DMS 273 treated with DMSO at 0.1 percent for 48 hours (cell line): ENCODE measurements at places on chromosomes 2 and 18.

DNA sequence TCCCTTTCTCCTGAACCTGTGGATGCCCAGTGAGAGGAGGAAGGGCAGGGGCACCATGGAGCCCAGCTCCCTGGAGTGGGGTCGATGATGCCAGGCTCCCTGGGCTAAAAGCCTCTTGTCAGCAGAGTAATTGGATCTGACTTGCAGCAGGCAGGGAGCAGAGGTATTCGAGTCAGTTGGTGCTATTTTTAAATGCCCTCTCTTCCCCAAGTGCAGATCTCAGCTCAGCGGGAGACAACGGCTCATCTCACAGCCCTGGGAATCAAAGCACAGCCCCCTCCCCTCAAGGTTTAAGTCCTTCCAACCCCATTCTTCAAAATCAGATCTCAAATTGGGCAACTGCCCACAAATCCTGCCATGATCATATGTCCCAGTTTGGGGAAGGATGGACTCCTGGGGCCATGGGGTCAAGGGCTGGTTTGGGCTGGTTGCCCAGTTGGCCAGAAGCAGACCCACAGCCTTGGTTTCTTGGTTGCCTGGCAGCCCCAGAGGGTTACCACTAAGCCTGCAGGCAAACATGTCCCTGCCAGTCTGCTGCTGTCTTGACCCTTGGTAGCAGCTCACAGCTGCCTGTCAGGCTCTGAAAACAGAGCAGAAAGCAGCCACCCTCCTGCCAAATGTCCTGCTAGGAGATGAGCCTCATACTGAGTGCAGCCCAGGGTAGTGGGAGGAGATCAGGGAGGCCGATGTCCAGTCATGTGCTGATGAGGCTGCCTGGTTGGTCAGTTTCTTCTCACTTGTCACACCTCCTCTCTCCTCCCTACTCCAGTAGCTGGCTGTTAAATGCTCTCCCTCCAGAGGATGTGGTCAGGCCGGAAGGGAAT lies 244.9 kb downstream of the LOXHD1 start:
- peak; percentile 46 for DNase-seq

DNA sequence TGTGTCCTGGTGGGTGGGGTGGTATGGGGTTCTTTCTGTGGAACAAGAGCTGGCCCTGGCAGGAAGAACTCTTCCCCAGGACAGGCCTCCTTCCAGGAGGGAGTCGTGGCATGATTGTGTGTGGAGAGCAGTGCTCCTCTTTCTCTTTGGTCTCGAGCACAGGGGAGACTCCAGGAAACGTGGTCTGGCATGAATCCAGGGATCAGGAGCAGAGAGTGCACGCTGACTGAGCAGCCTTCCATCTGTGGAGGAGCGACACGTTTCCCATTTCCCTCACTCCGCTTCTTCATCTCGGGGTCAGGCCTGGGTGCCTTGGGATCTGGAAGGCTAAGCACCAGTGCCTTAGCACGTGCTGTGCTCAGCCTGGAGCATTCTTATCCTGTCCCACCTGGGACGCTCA lies 132.0 kb upstream of the HDAC4 start:
- DNase-seq, result no peak

- no peak for DNase-seq
Measured at GRCh38 chr2:61179701-61180639, 18.0 kb downstream of the C2orf74 start.

GRCh38 chr2:71934595-71935261 lies 212.9 kb downstream of the CYP26B1 start:
- no peak for DNase-seq

- no peak for DNase-seq
Measured at GRCh38 chr2:97760480-97761049, 47.2 kb downstream of the ZAP70 start.

DNA sequence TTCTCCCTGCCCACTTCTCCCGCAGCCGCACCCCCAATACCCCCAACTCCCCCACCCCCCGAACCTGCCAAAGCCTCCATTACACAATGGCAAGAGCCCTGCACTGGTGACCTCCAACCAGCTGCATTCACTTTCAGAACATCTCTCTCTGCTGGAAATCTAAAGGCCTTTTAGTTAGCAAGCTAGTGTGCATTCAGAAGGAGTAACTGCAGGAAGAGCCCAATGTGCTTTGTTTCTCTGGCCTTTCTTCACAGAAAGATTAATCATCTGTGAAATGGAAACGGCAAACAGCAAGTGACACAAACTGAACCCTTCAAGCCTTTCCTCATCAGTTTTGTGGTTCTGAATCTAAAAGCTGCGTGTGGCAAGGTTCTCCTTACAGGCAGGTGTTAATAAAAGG lies 124.2 kb downstream of the OLA1 start:
- no peak for DNase-seq
